ENCODE measurements at places on chromosomes 3 and 15. TPM values are rescaled to one million over a fixed set of nuclear protein-coding genes. Genes with fewer than 3 reads are reported as not detected.

DNA sequence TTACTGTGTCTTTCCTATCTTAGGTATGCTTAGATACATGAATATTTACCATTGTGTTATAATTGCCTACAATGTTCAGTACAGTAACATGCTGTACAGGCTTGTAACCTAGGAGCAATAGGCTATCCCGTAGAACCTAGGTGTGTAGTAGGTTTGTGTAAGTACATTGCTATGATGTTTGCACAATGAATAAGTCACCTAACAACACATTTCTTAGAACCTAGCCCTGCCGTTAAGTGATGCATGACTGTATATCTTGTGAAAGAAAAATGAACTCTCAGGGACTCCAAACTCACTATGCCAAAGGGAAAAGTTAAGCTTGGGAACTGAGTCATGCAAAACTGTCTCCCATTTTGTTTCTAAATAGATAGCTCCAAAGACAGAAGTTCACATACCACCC, 91.5 kb upstream of the ACP3 start:
- no peak overlapping the region for H3K4me3 ChIP-seq
- no peak for DNase-seq
- no peaks in the 10 kb centered on the region for H3K4me1 ChIP-seq
- no peak overlapping the region for H3K27ac ChIP-seq

DNA sequence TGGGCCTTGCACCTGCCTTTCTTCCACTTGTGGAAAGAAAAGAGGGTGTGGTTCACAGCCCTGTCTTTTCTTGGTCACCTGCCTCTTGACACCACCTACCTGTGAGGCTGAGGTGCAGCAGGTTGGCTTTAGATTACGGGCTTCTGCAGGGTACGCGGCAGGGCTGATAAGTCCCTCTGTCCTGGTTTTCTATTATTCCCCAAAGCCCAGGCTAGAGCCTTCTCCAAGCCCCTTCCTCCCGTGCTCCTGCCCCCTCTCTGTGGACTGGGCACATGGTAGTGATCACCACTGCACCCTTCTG, 44.8 kb upstream of the HACD2 start:
- H3K4me3 ChIP-seq = no peak overlapping the region
- H3K27me3 ChIP-seq = peaks cover 10% of the 10 kb centered on the region
- no peak overlapping the region for H3K27ac ChIP-seq
- DNase-seq = no peak
- no peaks in the 10 kb centered on the region for H3K4me1 ChIP-seq

Gene CGNL1
- not detected for total RNA-seq

GRCh38 chr3:71784914-71785531, at the start of gene PROK2:
Gene PROK2 (minus strand): TSS chr3:71785148. CDS start chr3:71785052, 96 bp downstream.
- peaks cover 41% of the 10 kb centered on the region for H3K27me3 ChIP-seq
- H3K27ac ChIP-seq = no peak within 1 kb of the TSS
- peak within 1 kb of the TSS; percentile 89 for H3K4me3 ChIP-seq

DNA sequence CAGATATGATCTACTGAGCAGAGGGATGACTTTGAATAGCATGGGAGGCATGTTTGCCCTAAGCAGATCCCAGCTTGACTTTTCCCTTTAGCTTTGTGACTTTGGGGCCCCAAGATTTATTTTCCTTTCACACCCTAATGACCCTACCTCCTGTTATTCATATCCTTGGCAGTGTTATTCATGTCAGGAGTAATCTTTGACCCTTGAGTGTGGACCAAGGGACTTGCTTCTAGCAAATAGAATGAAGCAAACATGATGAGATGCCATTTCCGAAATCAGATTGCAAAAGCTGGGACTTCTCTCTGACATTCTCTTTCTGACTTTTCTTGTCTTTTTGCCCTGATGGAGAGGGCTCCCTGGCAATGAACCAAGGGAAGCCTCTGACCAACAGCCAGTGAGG, 415.4 kb upstream of the PROK2 start:
- H3K27me3 ChIP-seq = peaks cover 30% of the 10 kb centered on the region
- H3K4me3 ChIP-seq = no peak overlapping the region
- H3K27ac ChIP-seq = no peak overlapping the region
- no peaks in the 10 kb centered on the region for H3K4me1 ChIP-seq

DNA sequence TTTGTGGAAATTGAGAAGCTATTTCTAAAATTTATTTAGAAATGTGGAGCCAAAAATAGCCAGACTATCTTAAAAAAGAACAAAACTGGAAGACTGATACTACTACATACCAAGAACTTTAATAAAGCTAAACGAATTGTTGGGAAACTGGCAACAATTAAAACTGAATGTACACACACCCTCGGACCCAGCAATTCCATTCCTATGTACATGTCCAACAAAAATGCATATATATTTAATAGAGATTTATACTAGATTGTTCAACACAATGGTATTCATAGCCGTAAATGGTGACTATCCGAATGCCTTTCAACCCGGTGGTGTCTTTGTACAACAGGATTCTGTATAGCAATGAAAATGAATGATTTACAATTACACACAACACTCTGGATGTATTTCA, 136.5 kb upstream of the RASGRP1 start:
- peaks cover 31% of the 10 kb centered on the region for H3K4me1 ChIP-seq
- H3K27ac ChIP-seq = no peak overlapping the region

Gene CAPN3
- total RNA-seq = 11.6 TPM

DNA sequence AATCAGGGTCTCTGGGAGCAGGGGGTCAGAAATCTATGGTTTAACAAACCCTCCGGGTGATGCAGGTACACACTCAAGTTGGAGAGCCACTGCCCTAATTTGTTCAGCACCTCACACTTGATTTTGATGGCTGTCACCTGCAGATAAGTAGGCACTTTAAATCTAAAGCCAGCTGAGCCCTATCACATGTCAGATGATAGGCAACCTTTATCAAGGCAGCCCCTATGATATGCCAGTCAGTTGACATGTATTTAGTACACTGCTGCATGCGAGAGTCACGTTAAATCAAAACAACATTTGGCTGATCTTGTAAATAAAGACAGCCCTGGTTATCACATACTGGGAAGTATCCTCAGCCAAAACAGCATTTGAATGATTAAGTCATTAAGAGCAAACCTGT, 104.4 kb upstream of the MCTP2 start:
- no peaks in the 10 kb centered on the region for H3K36me3 ChIP-seq
- H3K27ac ChIP-seq = no peak overlapping the region
- no peak for DNase-seq
- H3K4me1 ChIP-seq = no peaks in the 10 kb centered on the region
- no peak overlapping the region for H3K4me3 ChIP-seq
- peaks cover 33% of the 10 kb centered on the region for H3K27me3 ChIP-seq

DNA sequence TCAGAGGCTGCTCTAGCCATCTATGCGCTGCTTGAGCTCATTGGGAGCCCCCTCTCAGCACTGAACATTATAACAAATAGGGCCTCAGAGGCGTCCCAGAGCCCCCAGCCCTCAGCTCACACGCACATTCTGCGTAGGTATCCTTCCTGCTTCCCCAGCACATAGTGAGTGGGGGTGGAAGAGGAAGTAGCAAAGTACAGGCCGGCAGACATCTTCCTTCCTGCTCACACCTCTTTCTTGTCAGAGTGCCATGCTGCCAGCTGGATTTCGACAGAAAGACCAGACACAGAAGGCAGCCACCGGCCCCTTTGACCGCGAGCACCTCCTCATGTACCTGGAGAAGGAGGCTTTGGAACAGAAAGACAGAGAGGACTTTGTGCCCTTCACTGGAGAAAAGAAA, 16.6 kb downstream of the TMOD2 start:
- peaks cover 30% of the 10 kb centered on the region for H3K4me1 ChIP-seq
- H3K36me3 ChIP-seq = peaks cover 18% of the 10 kb centered on the region
- DNase-seq = no peak

DNA sequence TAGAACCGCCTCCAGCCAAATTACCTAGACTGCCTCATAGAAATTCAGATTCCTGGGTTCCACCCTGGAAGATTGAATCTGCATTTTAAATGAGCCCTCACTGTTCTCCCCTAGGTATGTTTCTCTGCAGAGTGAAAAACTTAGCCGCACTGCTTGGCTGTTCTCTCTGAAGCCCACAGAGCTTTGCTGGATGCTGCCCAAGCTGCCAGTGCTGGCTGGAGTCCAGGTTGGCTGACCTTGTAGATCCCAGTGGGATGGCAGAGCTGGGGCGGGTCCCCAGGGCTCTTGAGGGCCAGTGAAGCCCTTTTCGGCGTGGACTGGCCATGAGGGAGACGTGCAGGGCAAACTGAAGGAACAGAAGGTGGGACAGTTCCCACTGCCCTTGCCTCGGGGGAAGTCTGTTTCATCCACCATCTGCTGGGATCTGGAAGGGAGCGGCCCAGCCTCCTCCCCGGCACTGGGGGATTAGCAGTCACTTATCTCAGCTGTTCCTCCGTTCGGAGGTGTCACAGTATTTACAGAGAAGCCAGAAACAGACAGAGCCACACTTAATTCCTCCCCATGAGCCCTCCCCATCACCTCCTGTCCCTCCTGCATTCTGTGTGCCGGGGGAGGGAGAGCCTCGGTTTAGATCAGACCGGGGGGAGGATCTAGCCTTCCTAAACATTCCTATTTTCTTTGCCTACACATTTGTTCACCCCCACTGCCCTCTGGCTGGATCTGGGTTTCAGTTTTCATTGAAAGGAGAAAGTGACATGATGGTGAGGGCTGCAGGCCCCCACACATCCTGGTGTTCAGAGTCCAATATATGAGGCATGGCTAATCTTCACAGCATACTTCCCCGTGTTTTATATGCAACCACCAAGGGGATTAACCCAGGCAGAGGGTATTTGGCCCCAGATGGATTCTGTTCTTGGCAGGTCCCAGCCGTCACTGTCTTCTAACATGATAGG, 4.1 kb upstream of the ACTC1 start:
- no peak overlapping the region for H3K4me3 ChIP-seq
- peaks cover 62% of the 10 kb centered on the region for H3K27me3 ChIP-seq
- H3K27ac ChIP-seq = no peak overlapping the region

Gene TP63
- 0.45 TPM for total RNA-seq

- peaks cover 2% of the 10 kb centered on the region for H3K36me3 ChIP-seq
- H3K4me3 ChIP-seq = no peak overlapping the region
- no peak for DNase-seq
- no peaks in the 10 kb centered on the region for H3K27me3 ChIP-seq
- no peak overlapping the region for H3K27ac ChIP-seq
These were observed 221.7 kb upstream of the CMC1 start for GRCh38 chr3:28019740-28020139.

Gene HRH1
- total RNA-seq = not detected

- H3K36me3 ChIP-seq = peaks cover 7% of the 10 kb centered on the region
- H3K4me3 ChIP-seq = no peak overlapping the region
- no peaks in the 10 kb centered on the region for H3K27me3 ChIP-seq
- H3K27ac ChIP-seq = no peak overlapping the region
- H3K4me1 ChIP-seq = peaks cover 20% of the 10 kb centered on the region
These were observed 96.5 kb downstream of the SUCLG2 start for GRCh38 chr3:67557848-67558355.

DNA sequence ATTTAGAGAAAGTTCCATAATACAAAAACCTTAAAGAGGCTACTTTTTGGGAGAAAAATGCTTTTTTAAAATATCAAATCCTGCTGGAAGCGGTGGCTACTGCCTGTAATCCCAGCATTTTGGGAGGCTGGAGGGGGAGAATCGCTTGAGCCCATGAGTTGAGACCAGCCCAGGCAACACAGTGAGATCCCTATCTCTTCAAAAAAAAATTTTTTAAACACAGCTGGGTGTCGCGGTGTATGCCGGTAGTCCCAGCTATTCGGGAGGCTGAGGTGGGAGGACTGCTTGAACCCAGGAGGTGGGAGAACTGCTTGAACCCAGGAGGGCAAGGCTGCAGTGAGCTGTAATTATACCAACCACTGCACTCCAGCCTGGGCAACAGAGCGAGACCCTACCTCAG, 14.2 kb downstream of the SLTM start:
- H3K4me1 ChIP-seq = peaks cover 22% of the 10 kb centered on the region
- H3K27ac ChIP-seq = peak overlapping the region; percentile 11
- no peak overlapping the region for H3K4me3 ChIP-seq
- H3K36me3 ChIP-seq = peaks cover 9% of the 10 kb centered on the region
- H3K27me3 ChIP-seq = no peaks in the 10 kb centered on the region

Gene SCAMP5
- total RNA-seq = 3.9 TPM

DNA sequence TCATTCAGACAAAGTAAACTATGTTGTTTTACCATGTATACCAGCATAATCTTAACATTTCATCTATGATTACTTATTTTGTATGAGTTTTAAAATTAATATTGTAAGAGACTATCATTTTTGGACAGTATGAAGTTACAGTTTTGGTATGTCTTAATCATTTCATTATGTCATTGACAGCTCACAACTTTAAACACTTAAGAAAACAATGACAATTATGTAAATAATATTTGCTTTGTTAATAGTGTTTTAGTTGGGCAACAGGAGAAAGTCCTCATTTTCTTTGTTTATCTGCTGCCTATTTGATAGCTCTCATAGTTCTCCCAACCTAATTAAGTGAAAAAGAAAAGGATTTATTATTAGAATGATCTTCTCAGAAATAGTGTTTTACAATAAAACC, 80.2 kb downstream of the MEF2A start:
- DNase-seq = no peak
- H3K36me3 ChIP-seq = peaks cover 9% of the 10 kb centered on the region
- H3K27me3 ChIP-seq = no peaks in the 10 kb centered on the region
- H3K4me1 ChIP-seq = peaks cover under 1% of the 10 kb centered on the region

DNA sequence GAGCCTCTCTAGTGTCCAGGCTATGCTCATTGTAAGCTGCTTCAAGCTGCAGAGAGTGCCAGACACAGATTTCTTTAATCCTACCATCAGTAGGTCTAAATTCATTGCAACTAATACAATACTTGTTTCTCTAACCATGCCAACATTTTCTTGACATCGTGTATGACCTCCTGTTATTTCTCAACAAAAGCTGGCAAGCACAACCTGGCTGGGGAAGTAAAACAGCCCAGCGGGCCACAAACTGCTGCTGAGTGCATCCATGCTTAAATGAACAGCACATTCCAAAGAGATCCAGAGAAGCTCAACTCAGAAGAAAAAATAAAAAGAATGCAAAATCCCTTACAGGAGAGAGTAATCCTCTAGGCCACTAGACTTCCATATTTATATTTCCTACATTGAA, 36.5 kb downstream of the GMNC start:
- H3K27me3 ChIP-seq = no peaks in the 10 kb centered on the region
- no peak overlapping the region for H3K4me3 ChIP-seq
- no peaks in the 10 kb centered on the region for H3K4me1 ChIP-seq
- DNase-seq = no peak
- no peaks in the 10 kb centered on the region for H3K36me3 ChIP-seq

Gene SI
- total RNA-seq = not detected

GRCh38 chr15:58864602-58865424, 68.7 kb downstream of the SLTM start:
- peaks cover 2% of the 10 kb centered on the region for H3K36me3 ChIP-seq
- peaks cover 8% of the 10 kb centered on the region for H3K27me3 ChIP-seq
- no peak overlapping the region for H3K27ac ChIP-seq

- DNase-seq = no peak
- peaks cover 28% of the 10 kb centered on the region for H3K27me3 ChIP-seq
- no peaks in the 10 kb centered on the region for H3K4me1 ChIP-seq
- H3K4me3 ChIP-seq = no peak overlapping the region
- H3K27ac ChIP-seq = no peak overlapping the region
These were observed 7.3 kb downstream of the PRR23E start for GRCh38 chr3:127200086-127200691.

All from T-helper 17 cell (primary cell).